ENCODE measurements at places on chromosomes 16 and 17.

DNA sequence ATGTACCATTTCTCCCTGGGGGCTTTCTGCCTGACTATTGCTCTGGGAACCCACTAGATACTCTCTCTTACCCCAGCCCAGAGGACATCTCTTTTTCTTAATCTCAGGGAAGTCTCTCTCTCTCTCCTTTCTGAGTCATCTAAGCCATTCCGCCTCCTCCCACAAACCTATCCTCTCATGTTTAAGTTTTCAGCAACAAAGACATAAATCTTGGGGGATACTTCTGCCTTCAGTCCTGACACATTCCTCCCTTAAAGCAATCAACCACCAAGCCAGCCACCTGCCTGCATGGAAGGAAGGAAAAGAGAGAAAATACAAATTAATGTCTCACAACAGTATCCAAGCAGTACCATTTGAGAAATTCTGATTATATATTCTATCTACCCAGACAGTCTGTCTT, 128.8 kb downstream of the HS3ST2 start:
- DNase-seq, result no peak

- DNase-seq, result peak; percentile 75
Measured at GRCh38 chr16:10608687-10609401, 28.4 kb upstream of the EMP2 start.

GRCh38 chr16:23528644-23529310, 18.5 kb upstream of the GGA2 start:
- DNase-seq, result no peak

GRCh38 chr17:13996748-13997147, 72.6 kb upstream of the COX10 start:
- DNase-seq, result no peak

- peak; percentile 92 for DNase-seq
Measured at GRCh38 chr17:17495536-17496188, 533 bp downstream of the RASD1 start.

GRCh38 chr17:51913491-51914205, 244.9 kb downstream of the CA10 start:
- no peak for DNase-seq

GRCh38 chr16:56019274-56019673, 144.1 kb upstream of the CES5A start:
- DNase-seq, result no peak

- DNase-seq, result peak; percentile 21
Measured at GRCh38 chr17:49998836-49999511, 4.0 kb upstream of the DLX3 start.

DNA sequence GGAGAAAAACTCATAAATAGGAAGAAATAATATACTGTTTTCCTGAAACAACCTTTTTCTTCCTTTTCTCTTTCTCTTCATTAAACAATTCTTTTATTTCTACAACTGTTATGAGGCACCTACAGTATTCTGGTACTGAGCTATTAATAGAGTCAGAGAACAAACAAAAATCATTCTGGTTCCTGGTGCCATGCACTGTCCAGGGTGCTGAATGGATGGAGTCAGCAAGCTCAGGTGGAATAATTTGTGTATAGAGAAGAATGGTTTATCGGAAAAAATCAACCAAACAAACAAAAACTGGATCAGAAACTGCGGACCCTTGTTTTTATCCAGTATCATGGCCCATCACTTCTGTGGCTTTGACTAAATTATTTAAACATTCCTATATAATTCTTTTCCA, 430.3 kb upstream of the GOT2 start:
- no peak for DNase-seq

DNA sequence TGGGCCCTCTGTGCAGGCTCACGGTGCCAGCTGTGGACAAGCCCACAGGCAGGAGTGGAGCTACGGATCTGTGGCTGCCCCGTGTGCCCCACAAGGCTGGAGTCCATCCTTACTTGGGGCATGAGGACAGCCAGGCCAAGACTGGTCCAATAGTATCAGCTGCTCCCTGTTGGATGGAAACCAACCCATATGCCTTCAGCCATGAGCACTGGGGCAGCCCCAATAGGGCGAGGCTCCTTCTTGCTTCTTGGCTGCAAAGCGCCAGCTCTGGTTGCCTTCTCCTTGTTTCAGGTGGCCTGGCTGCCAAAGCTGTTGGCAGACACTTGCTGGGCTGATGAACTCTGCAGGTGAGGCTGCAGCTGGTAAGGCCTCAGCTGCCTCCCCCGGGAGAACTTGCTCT, 188.0 kb downstream of the ENGASE start:
- no peak for DNase-seq

DNA sequence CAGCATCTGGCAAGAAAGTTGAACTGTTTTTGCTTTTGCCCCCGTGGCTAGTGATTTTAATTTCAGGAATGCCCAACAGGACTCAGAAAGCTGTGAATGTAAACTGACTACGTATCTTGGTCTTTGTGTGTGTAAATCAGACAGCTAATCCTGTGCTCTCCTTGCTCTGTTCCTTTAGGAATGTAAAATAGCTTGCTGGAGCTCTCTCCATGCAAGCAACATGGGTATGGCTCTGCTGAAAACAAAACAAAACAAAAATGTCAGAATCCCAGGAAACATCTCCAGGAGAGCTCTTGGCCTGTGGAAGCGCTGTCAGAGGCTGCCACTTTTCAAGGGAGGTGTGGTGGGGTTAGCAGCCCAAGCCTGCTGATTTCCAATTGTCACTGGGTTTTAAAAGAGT, 161.8 kb upstream of the NOG start:
- DNase-seq, result no peak

- DNase-seq, result no peak
Measured at GRCh38 chr16:84085271-84085667, 31.5 kb downstream of the MBTPS1 start.

DNA sequence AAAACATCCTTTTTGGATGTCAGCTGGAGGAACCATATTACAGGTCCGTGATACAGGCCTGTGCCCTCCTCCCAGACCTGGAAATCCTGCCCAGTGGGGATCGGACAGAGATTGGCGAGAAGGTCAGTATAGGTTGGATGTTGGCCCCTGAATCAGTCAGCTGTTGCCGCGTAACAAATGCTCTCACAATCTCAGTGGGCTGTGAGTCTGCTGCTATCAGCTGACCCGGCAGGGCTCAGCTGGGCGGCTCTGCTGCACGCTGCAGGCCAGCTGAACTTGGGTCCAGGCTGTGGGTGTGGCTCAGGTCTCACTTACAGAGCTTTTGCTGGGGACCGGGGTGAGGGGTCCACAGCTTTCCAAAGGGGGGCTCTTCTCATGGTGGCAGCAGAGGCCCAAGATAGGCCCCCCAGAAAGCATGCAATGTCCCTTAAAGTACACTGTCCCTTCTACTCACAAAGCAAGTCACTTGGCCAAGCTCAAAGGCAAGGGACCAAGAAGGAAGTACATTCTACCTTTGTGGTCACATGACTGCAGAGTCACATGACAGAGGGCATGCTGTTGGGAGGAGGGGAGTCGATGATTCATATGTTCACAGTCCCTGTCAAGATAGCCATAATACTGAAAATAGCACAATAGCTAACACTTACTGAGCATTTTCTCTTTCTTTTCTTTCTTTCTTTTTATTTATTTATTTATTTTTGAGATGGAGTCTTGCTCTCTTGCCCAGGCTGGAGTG, 134.2 kb downstream of the ABCC1 start:
- no peak for DNase-seq

DNA sequence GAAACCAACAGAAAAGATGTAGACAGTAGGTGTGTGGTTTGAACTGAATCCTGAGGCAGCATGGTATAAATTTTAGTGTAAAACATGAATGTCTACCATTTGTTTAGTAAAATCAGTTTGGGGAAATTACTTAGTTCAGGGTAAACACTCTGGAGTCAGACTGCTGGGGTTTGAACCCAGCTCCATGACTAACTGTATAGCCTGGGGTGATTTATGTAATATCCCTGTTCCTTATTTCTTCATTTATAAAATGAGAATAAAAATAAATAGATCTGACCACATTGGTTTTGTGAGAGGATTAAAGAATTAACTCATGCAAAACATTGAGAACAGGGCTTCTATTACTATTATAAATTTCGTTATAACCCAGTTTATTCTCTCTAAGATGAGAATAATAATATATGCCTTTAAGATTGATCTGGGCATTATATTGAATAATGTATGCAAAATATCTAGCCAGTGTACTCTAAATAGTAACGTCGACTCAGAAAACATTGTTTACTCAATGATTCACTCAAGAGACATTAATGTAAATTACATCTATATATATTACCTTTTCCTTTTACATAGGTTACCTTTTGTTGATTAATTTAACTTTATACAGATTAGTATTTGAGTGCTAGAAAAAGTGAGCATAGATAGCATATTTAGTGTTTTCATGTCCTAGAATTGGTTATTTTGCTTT, 120.6 kb upstream of the KCNJ16 start:
- no peak for DNase-seq

DNA sequence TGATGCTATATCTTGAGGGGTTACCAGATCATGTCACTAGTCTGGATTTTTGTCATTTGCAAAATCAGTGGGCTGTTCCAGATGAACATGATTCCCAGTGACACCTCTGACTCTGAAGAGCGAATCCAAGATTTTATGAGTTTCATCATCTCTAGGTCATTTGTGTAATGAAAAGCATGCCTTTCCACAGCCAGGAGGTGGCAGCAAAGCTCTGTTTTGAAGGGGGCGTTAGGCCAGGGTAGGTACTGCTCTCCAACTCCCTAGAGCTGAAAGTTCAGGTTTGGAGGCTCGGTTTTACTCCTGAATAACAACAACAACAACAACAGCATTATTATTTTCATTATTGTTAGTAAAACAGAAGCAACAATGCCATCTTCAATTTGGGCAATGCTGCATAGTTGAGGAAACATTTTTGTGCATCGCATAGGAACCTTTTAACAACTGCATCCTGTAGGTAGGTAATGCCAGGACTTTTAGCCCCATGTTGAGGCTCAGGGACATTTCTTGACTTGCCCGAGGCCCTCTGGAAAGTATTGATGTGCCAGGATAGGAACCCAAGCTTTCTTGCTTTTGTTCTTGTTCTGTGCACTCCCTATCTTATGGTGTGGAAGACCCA, 77.0 kb downstream of the MYH13 start:
- no peak for DNase-seq

GRCh38 chr17:40026816-40027613, 11.8 kb downstream of the CSF3 start:
- DNase-seq, result peak; percentile 98

GRCh38 chr17:37844158-37844976, 79.8 kb upstream of the TBC1D3K start:
- peak; percentile 92 for DNase-seq

GRCh38 chr17:15742921-15743320, 10.8 kb downstream of the TBC1D26 start:
- peak; percentile 56 for DNase-seq

- no peak for DNase-seq
Measured at GRCh38 chr16:10981697-10982216, 37.4 kb downstream of the CLEC16A start.

DNA sequence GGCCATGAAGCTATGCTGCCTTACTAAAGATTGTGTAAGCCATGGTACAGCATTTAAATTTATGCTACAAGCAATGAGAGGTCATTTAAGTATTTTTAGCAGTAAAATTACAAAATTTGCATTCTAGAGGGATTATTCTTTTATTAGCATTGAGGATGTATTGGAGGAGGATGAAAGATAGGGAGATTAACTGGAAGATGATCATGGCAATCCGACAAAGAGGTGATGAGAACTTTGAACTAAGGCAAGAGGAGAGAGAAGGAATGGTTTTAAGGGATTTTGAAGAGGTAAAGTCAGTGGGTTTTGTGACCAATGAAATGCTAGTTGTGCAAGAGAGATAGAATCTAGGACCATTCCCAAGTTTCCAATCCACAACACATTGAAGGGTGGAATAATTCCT, 129.9 kb downstream of the SNX11 start:
- DNase-seq, result no peak

DNA sequence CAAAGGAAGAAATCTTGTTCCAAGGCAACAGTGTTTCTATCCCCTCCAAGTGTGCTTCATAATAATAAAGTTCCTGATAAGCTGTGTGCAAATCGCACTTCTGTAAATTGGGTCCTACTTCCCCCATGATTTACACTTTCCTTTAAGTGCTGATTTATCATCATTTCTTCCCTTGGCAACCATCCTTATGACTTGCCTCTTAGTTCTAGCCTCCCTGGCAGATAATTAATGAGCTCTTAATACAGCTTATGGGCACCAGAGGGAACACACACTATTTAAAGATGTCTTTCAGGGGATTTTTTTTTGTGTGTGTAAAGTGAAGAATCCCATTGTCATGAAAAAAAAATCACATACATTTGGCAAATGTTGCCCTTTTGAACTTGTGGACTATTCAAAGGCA, 101.6 kb upstream of the MPHOSPH6 start:
- no peak for DNase-seq

DNA sequence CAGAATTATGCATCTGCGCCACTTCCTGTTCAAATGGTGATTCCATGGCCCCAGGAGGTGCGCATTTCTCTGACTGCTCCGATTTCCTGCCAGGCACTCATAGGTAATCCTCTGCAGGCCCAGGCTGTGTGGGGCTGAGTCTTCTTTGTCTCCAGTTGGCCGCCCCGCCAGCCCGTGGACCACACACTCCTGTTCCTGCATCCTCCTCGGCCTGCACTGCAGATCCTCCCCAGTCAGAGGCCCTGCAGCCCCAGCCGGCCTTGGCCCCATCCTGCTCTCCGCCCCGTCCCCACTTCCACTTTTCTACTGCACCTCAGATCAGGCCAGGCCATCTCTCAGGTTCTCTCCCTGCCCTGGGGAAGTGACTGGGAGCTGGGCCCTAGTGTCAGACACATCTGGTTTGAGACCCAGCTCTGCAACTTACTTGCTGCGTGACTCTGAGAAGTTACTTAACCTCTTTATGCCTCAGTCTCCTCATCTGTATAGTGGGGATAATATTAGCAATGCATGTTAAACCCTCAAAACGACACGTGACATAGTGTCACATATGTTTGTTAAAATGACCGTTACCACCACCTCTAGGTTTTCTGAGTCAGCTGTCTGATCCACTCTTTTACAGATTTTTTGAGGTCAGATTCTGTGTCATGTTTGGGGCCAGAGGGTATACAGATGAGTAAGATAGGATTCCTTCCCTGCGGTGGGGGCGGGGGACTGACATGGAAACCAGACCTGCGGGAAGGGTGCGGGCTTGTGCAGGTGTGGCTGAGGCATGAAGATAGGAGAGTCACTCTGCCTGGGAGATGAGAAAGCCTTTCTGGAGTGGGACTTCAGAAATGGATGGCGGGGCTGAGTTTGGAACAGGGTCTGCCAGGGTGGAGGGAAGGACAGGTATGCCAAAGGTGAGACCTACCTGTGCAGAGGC, 12.8 kb downstream of the RAB11FIP4 start:
- no peak for DNase-seq
